ENCODE measurements at places on chromosomes 6 and 20. TPM values are rescaled to one million over a fixed set of nuclear protein-coding genes. Genes with fewer than 3 reads are reported as not detected.

The TCF15 gene
- not detected for total RNA-seq

The RAET1G gene
- not detected for total RNA-seq

The SAPCD1 gene
- total RNA-seq: 1.1 TPM

The LST1 gene
- total RNA-seq: not detected

The RAB5IF gene
- 190 TPM for total RNA-seq

The HLA-F gene
- 28.0 TPM for total RNA-seq

The NRSN1 gene
- total RNA-seq: not detected

The TRIM31 gene
- total RNA-seq: not detected

The PCMTD2 gene
- 41.1 TPM for total RNA-seq

The OPN5 gene
- total RNA-seq: not detected

The E2F3 gene
- total RNA-seq: 18.3 TPM

The CST3 gene
- 300 TPM for total RNA-seq

The VNN1 gene
- total RNA-seq: not detected

The ADGRF1 gene
- total RNA-seq: not detected

The JPH2 gene
- total RNA-seq: 0.08 TPM

The DDX27 gene
- 53.7 TPM for total RNA-seq

The NOL4L gene
- total RNA-seq: 2.1 TPM

The CD93 gene
- not detected for total RNA-seq

The CCDC170 gene
- not detected for total RNA-seq

The TUBE1 gene
- 21.2 TPM for total RNA-seq

The PKIB gene
- total RNA-seq: 1.4 TPM

The NHSL1 gene
- 64.2 TPM for total RNA-seq

The NKX2-4 gene
- total RNA-seq: 1.8 TPM

The IL20RA gene
- total RNA-seq: not detected

The ASIP gene
- total RNA-seq: not detected

The ZNF311 gene
- not detected for total RNA-seq

The PSORS1C2 gene
- not detected for total RNA-seq

The SOX4 gene
- total RNA-seq: 25.8 TPM

The DSP gene
- 2.0 TPM for total RNA-seq

The TFAP2A gene
- 24.6 TPM for total RNA-seq

The SMPD2 gene
- total RNA-seq: 32.7 TPM

The NOX3 gene
- total RNA-seq: not detected

The PSMB8 gene
- total RNA-seq: 40.4 TPM

The BANF2 gene
- total RNA-seq: not detected

The MOG gene
- not detected for total RNA-seq

The UBE3D gene
- 6.7 TPM for total RNA-seq

The MYLK4 gene
- 0.24 TPM for total RNA-seq

The FAXC gene
- 27.7 TPM for total RNA-seq

The SMLR1 gene
- not detected for total RNA-seq

The WFDC11 gene
- total RNA-seq: not detected

The GRM1 gene
- total RNA-seq: 0.26 TPM

The ZSCAN12 gene
- 1.8 TPM for total RNA-seq

The HLA-DPB1 gene
- 3.5 TPM for total RNA-seq

Measured in SK-MEL-5 (cell line).